ENCODE measurements at places on chromosomes 16 and 17.

DNA sequence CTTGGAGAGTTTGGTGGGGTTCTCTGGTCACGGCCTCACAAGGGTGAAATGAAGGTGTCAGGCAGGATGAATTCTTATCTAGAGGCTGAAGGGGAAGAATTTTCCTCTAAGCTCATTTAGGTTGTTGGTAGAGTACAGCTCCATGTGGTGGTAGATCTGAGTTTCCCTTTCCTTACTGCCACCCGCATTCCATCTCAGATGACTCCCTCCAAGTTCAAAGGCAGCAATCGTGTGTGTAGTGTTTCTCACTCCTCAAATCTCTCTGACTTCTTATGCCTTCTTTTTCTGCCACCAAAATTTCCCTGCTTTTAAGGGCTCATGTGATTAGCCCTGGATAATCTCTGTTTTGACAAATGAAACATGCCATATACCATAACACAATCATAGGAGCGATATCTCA is 135.5 kb upstream of the MYOCD start:
- no peak for DNase-seq

- DNase-seq, result no peak
These were observed 1.0 kb upstream of the TBC1D10B start for GRCh38 chr16:30371248-30371816.

DNA sequence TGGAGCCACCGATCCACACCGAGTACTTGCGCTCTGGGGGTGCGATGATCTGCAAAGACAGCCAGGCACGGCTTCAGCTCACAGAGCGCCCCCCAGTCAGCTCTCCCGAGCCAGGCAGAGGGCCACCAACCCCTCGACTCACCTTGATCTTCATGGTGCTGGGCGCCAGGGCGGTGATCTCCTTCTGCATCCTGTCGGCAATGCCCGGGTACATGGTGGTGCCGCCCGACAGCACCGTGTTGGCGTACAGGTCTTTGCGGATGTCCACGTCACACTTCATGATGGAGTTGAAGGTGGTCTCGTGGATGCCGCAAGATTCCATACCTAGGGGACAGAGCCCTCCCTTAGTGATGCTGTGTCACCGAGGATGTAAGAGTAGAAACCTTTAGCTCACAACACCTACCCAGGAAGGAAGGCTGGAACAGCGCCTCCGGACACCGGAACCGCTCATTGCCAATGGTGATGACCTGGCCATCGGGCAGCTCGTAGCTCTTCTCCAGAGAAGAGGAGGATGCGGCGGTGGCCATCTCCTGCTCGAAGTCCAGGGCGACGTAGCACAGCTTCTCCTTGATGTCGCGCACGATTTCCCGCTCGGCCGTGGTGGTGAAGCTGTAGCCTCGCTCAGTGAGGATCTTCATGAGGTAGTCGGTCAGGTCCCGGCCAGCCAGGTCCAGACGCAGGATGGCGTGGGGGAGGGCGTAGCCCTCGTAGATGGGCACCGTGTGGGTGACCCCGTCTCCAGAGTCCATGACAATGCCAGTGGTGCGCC is 1.6 kb downstream of the ACTG1 start:
- peak; percentile 20 for DNase-seq

DNA sequence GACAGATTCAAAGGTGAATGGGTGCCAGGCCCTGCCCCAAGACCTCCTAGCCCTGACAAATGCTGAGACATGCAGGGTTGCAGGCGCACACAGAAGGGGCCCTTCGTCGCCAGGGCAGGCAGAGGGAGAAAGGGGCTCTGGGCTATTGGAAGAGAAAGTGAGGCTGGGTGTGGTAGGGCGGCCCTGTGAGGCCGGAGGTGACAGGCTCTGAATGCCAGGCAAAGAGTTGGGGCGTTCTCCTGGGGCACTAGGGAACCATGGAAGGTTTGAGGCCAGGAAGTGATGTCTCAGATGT is 26.4 kb upstream of the NXPH3 start:
- no peak for DNase-seq

Measured in inflammatory macrophage treated with lipopolysaccharide for 1 hour (primary cell).